Amniotic stem cell (primary cell): ENCODE measurements at places on chromosomes 12 and 14.

DNA sequence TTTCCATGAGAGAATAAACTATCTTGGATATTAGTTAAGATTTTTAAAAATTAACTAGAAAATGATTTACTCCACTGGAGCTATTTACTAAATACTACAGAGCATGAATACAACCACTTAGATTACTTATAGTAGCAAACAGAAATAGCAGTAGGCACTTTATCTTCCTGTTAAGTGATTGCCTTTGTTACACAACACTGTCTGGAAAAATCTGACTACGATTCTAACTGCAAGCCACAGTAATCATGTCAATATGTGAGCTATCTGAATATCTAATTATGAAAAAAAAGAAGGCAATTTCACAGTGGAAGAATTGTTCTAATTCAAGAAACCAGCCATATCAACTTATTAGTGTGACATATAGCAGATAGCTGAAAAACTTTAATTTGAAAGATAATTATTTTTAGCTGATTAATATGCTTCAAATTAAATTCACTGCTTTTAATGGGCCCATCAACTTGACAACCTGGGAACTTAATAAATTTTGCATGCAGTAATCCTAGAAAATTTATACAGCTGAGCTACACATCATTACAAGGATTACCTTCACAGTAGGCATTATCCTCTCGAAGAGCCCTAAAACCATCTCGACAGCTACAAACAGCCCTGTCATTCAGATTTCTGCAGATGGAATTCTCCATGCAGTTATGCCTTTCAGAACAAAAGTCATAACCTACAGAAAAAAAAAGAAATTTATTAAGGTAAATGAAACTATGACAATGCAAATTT, 172.8 kb downstream of the NELL2 start:
- DNase-seq, result no peak

- DNase-seq, result no peak
These were observed 708.8 kb downstream of the RERGL start for GRCh38 chr12:17381211-17381610.

DNA sequence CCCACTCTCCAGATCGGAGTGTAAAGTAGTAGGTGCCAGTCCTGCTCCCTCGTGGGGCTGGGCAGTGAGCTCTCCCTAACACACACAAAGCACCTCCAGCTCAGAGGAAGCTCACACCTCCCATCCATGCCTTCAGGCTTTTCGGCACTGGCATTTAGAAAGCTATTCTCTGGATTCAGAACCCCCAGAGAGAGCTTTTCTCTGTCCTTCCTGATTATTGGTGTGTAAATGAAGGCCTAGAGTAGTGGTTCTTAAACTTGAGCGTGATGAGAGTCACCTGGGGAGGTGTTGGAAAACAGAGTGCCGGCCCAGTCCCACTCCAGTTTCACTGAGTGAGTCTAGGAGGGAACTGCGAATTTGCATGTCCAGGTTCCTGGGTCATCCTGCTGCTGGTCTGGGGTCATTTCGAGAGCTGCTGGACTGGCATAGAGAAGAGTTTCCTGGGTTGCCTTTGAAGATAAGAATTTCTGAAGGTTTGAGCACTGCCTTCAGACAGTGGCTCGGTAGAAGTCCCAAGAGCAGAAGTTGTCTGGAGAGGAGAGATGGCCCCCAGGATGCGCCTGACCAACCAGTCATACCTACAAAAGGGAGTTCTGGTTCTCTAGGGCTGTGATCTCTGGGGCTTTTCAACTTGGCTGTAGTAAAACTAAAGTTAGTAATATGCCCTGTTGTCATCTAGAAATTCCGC, 15.1 kb downstream of the CD9 start:
- no peak for DNase-seq

- no peak for DNase-seq
These were observed 241.2 kb upstream of the FKBP4 start for GRCh38 chr12:2553388-2554126.

GRCh38 chr12:26719852-26720251, 113.1 kb downstream of the ITPR2 start:
- no peak for DNase-seq

DNA sequence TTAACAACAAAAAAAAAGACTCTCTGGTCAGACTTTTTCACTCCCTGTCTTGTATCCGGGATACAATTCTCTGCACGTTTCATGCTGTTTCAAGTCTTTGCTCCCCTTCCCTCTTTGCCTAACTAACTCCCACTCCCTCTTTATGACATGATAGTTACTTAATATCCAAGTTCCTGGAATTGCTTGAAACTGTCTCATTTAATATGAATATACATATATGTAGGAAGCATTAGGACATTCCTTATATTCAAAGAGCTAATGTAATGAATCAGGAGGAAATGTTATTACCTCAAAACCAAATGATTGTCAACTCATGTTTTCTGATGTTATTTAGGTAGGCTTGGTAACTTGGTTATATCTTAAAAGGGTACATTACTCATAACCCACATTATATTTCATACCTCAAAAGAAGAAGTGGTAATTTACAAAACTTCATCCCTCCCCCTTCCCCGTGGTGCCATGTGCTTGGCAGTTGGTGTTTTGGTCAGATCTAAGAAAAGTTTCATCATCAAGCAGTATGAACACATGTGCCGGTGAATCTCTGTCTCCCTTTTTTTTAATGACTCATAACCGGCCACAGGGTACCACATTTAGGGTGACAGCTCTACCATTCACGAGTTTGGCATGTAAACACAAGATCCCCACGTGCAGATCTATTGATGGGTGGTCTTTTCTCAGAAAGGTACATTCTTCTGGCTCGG, 56.5 kb downstream of the HCAR2 start:
- DNase-seq, result peak; percentile 19

- DNase-seq, result no peak
These were observed 229.5 kb upstream of the PLXNC1 start for GRCh38 chr12:93918900-93919299.

DNA sequence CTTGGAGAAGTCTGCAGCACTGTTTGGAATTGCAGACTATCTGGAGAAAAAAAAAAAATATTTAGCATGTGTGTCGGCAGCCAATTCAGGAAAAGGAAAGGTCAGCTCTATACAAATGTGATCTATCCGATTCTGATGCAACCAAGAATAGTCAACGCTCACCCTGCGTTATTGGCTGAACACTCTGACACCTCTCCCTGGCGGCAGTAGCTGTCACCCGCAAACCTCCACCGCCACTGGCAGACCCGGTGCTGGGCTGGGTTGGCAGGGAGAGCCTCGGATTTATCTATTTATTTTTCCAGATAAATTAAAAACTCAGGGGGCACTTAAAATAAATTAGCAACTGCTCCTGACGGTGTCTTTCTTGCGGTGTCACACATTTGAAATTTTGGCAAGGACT, 409.7 kb downstream of the VRK1 start:
- DNase-seq, result no peak

DNA sequence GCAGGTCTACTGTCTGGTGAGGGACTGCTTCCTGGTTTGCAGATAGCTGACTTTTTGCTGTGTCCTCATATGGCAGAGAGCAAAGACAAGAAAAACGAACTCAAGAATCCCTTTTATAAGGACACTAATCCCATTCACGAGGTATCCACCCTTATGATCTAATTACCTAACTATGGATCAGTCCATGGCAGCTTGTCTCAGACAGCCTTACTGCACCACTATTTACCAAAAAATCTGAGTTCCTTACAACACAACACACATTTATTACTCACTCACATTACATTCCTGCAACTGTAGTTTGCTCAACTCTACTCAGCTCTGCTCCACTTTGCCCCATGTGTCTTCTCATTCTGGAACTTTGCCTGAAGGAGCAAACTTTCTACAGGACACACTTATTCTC, 10.1 kb upstream of the SLC6A15 start:
- no peak for DNase-seq

- DNase-seq, result no peak
These were observed 95.6 kb downstream of the DERA start for GRCh38 chr12:16006752-16007151.

- DNase-seq, result no peak
These were observed 499 bp downstream of the TOGARAM1 start for GRCh38 chr14:44962334-44963043.

DNA sequence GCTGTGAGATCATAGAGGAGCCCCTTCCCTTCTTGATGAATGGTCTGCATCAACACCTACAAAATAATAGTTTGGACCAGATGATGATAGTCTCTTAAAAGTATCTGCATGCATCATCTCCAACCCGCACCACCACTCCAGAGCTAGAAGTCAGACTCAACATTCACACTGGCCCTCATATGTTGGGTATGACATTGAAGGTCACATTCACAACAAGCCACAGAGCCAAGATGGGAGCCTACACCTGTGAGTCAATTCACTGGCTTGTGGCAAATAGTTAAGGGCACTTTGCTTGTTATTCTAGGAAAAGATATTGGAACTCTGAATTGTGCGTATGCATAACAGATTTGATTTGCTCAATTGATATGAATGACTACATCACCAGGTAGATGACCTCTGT, 1197.9 kb downstream of the VRK1 start:
- DNase-seq, result no peak

- DNase-seq, result no peak
These were observed 237.6 kb downstream of the SLC41A2 start for GRCh38 chr12:104720339-104721038.

GRCh38 chr12:52672321-52672933, 7.8 kb downstream of the KRT1 start:
- no peak for DNase-seq

- DNase-seq, result no peak
These were observed 124.1 kb upstream of the RFLNA start for GRCh38 chr12:124170760-124171159.

DNA sequence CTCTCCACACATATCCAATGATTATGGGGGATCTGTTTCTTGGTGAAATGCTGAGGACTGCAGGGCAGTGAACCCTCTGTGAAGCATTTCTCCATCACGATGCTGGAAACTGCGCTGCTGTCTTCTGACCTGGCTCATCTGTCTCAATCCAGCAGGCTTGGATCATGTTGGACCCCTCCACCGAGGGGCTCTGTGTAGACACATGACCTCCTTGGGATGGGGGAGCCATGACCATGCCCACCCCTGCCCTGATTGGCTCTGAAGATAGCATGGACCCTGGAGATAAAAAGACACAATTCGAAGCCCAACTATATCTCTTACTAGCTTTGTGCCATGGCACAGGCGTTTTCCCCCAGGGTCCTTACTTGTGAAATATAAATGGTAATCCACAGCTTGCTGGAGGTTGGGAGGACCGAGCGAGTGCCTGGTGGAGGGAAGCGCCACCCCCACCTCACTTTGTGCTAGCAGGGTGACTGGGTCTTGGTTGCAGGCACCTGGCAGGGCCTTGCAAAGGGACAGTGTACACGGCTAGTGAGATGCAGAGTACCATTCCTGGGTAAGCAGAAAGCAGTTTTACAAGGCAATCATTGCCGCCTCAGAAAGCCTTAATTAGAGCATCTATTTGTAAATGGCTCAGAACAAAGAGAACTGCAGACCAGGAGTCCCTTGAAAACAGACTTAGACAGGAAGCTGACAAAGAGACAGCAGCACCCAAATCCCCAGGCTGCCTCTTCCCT, 2.4 kb upstream of the KRT83 start:
- DNase-seq, result no peak

GRCh38 chr14:93073910-93074769, 41.6 kb downstream of the ITPK1 start:
- DNase-seq, result no peak

GRCh38 chr14:106538201-106538600, 1011.8 kb downstream of the TMEM121 start:
- DNase-seq, result no peak

DNA sequence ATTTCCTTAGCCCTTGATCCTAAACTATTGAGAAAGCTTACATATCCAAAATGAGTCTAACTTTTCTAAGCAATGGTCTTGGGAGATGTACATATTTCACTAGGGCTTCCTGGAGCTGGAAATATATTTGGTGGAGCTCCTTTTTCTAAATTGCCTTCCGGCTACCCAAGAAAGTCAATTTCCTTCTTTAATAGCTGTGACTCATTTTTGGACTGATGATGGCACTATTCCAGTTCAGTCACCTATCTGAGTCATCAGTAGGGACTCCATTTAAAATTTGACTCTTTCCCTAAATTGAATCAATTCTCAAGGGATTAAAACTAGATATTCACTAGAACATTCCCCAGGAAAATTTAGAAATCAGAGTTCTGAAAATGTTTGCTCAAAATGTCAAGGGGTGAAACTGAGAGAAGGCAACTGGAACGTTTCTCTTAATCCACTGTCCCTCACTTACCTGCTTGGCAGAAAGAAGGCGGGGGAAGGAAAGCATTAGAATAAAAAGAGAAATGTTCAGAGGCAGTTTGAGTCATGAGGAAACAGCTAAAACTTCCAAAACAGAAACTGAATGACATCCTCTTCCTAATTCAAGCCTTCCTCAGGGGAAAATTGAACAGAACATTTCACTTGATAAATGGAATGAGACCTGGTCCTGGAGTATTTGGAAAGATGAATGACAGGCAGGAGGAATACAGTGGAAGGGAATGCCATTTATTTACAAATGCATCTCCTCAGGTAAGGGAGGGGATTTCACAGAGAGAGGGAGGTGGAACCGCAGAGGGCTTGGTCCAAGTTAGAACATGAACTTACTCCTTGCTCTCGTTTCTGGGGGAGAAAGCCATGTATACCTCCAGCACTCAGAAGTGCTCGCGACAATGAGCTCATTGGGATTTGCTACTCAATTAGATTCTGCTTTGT, 91.2 kb downstream of the RGS6 start:
- DNase-seq, result no peak

- no peak for DNase-seq
These were observed 425.3 kb upstream of the FBXO33 start for GRCh38 chr14:39857376-39858055.

DNA sequence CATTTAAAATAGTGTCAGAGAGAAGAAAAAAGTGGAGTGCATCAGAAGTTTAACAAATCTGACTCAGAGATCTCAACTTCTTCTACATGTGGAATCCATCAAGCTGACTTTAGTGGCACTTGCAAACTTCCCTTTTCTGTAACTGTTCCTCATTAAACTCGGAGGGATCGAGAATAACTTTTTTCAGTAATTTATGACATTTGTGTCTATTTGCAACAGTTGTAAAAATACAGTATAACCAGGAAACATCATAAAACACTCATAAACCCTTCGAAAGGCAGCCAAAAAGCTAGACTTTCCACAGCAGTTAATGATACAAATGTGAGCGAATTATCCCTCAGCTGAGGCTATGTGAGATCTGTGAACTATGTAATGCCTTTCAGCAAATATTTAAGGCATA, 1936.8 kb upstream of the SEL1L start:
- no peak for DNase-seq

- DNase-seq, result no peak
These were observed 54.9 kb downstream of the DNAH10 start for GRCh38 chr12:123816896-123817537.

DNA sequence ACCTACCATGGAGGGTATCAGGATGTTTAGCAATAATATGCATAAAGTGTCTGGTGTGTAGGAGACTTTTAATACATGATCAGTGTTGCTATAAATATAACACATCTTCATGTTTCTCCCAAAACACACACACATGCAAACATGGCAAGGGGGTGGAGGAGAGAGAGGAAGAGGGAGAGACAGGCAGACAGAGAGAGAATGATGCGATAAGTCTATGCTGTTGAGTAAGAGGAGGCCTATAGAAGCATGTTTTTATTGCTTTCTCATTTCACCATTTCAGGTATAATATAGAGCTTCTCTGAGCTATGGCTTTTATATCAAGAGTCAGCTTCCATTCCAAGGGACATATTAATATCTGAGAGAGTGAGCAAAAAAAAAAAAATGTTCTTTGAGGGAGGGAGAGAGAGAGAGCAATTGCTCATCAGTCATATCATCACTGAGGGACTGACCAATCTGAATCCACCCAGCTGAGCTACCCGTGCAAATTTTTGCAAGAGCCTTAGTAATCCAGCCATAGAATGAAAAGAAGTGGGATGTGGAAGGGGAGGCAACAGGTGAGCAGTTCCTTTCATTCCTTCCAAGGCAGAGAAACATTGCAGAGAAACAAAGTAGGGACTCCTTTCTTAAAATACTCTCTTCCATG, 54.8 kb upstream of the RASSF8 start:
- no peak for DNase-seq
